Activated CD4-positive, alpha-beta T cell treated with anti-CD3 and anti-CD28 coated beads, Interleukin-2, Interleukin-6, amounts not matched to agents 100 ng/mL and 50 ng/mL, durations not matched to agents 16 hours and 8 hours (primary cell): ENCODE measurements at places on chromosomes 5 and 9.
A peak's percentile ranks its signal among the peaks of the same experiment; 100 is the strongest.

- DNase-seq: no peak
Observed at GRCh38 chr9:91342575-91342974, 19.1 kb downstream of the AUH start.

GRCh38 chr9:87803166-87803565 is 77.2 kb downstream of the CTSL start:
- DNase-seq: no peak

GRCh38 chr5:14816374-14816998 is 55.1 kb downstream of the ANKH start:
- peak; percentile 26 for DNase-seq

DNA sequence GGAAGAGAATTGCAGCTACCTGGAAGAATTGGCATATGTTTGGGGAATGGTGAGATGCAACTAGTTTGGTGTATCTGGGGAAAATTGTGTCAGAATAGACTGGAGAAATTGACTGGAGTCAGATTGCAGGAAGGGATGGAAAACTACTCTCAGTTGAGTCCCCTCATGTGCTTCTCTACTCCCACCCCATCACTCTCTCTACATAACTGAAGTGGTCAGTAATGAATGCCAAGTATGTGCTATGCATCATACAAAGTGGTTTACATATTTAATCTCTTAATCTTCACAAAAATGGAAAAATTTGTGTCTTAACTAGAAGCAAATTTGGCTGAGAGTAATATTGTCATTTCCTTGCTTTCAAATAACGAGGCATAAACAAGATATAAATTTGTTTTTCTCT is 146.4 kb upstream of the TNC start:
- DNase-seq: no peak

- DNase-seq: no peak
Observed at GRCh38 chr9:27227192-27227591, 69.8 kb downstream of the EQTN start.

DNA sequence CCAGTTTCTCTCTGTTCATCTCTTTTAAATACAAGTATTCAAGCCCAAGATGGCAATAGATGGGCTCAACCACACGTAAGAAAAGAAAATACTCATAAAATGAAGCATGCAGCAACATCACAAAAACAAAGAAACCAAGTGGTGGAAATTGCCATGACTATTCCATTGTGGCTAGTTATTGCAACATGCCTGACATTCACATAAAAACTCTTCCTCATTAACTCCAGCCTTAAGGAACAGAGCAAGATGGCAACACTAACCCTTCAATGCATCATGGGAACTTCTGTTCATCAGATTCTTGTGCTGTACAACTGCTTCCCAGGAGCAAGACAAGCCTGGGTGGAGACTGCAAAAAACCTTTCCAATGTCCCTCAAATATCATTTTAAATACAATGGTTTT is 1.4 kb upstream of the GLIS3 start:
- DNase-seq: no peak

- no peak for DNase-seq
Observed at GRCh38 chr5:139403418-139403786, 487 bp downstream of the SPATA24 start.

GRCh38 chr5:180139731-180140055 is 68.1 kb upstream of the RNF130 start:
- DNase-seq: no peak

GRCh38 chr9:81526587-81526986 is 162.8 kb downstream of the TLE1 start:
- no peak for DNase-seq

- DNase-seq: no peak
Observed at GRCh38 chr5:95152131-95152530, 132.8 kb downstream of the MCTP1 start.

- DNase-seq: peak; percentile 73
Observed at GRCh38 chr5:96344678-96345577, 88.1 kb downstream of the PCSK1 start.

- no peak for DNase-seq
Observed at GRCh38 chr9:82168585-82168984, 180.0 kb downstream of the SPATA31D1 start.

GRCh38 chr9:95666785-95667155 is 150.0 kb upstream of the PTCH1 start:
- no peak for DNase-seq

GRCh38 chr9:34783951-34784487 is 74.1 kb upstream of the CCL21 start:
- no peak for DNase-seq
